Aorta (tissue), 5 donors: ENCODE measurements at places on chromosomes 16 and 17. TPM values are rescaled to one million over a fixed set of nuclear protein-coding genes. Genes with fewer than 3 reads are reported as not detected.
A peak's percentile ranks its signal among the peaks of the same experiment; 100 is the strongest.

DNA sequence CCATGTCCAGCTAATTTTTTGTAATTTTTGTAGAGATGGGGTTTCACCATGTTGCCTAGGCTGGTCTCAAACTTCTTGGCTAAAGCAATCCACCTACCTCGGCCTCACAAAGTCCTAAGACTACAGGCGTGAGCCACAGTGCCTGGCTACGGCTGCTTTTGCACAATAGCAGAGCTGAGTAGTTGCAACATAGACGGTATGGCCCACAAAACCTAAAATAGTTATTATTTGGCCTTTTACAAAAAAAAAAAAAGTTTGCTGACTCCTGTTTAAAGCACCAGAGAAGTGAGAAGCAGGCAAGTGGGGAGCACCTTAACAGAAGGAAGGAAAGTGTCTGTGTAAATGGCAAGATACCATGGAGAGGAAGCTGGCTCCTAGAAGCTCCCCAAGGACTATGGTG, 5.3 kb upstream of the HSF5 start:
- no peak for DNase-seq

GRCh38 chr17:29294580-29294900, 592 bp upstream of the NUFIP2 start:
- DNase-seq = no peak

DNA sequence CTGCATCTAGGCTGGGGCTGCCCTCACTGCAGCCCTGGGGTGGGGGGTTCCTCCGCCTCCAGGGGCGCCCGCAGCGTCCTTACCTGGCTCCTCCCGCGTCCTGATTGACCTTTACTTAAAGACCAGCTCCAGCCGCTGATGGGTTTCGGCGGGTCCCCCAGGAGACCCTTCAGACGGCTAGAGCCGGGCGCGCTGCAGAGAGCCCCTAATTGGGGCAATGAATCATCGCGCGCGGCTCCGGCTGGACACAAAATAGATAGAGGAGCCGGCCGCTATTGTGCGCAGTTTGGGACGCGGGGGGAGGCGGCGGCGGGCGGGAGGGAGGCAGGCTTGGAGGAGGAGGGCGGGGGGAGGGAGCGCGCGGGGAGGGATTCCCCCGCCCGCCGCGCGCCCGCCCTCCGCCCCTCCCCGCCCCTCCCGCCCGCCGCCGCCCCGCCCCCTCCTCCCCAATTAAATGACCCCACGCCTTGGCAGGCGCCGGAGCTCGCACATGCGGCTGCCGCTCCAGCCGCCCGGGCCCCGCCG, 56.5 kb upstream of the CIBAR2 start:
- DNase-seq = peak; percentile 90

GRCh38 chr17:47190770-47191169, 1.7 kb upstream of the CDC27 start:
- no peak for DNase-seq

- DNase-seq = peak; percentile 55
Observed at GRCh38 chr17:29376667-29377270, 13.4 kb upstream of the TAOK1 start.

- no peak for DNase-seq
Observed at GRCh38 chr17:82101767-82102679, 4.0 kb upstream of the FASN start.

Gene CES1
- polyA plus RNA-seq = 151 TPM

Gene SLC52A1
- polyA plus RNA-seq = not detected

DNA sequence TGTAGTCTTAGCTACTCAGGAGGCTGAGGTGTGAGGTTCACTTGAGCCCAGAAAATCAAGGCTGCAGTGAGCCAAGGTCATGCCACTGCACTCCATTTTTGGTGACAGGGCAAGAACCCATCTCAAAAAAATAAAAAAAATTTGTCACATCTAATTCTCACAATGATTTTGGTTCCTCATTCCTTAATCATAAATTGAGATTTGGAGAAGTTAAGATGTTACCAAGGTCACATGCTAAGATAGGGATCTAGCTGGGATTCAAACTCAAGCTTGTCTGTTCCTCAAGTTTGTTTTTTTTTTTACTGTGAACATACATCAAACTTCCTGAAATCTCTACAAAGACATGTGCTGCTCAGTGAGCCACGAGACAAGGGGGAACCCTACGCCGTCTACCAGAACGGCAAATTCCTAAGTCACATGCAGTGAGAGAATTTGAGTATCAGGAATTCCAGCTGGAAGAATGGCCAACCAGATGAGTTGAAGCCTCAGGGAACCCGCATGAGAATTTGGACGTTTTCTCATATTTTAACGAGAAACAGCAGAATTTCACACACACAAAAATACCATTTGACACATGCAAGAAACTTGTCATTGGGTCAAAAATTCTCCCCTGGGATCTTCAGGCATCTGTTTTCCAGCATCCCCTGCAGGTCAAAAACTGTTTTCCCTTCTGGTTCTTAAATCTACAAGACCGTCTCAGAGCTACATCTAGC, 414.1 kb upstream of the GOT2 start:
- no peak for DNase-seq
